Pancreas (tissue), 10 donors: ENCODE measurements at places on chromosomes 11 and 22. TPM values are rescaled to one million over a fixed set of nuclear protein-coding genes. Genes with fewer than 3 reads are reported as not detected.

DNA sequence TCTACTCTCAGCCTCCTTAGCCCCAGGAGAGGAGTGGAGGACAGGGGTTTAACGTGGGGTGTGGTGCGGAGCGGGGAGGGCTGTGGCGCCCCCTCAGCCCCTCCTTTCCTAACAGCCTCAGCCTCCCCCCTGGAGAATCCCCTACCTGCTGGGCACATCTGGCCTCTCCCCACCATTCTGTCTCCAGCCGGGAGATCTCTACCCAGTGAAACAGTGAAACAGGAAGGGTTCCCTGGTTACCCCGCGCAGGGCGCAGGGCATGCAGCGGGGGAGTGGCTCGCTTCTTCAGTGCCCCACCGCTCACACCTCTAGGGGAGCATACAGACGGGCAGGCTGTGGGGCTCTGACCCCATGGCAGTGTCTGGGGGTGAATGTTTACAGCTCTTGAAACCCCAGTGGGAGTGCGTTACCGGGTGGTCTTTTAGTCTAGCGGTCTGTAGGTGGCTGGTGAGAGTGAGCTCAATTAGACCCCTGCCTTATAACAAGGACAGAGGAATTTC, 54.7 kb upstream of the CCDC188 start:
- DNase-seq: no peak

- no peak for DNase-seq
These were observed 104.7 kb upstream of the PAX6 start for GRCh38 chr11:31915867-31916266.

DSCAML1 gene
- total RNA-seq: 1.0 TPM

DNA sequence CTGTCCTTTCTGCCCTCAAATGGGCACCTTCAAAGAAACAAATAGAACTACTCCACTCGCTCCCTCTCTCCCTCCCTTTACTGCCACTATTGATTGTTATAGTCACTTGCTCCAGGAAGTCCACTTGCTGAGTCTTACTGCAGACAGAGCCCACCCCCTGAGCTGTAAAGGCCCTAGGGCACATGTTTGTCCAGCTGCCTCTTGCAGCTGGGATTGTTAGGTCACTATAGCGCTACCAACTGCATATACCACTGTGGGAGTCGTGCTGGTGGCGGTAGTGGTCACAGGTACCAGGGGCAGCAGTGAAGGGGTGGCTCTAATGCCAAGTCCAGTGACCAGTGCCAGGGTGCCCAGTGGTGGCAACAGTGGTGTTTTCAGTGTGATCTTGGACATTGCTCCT, 4.4 kb upstream of the SREBF2 start:
- no peak for DNase-seq

DNA sequence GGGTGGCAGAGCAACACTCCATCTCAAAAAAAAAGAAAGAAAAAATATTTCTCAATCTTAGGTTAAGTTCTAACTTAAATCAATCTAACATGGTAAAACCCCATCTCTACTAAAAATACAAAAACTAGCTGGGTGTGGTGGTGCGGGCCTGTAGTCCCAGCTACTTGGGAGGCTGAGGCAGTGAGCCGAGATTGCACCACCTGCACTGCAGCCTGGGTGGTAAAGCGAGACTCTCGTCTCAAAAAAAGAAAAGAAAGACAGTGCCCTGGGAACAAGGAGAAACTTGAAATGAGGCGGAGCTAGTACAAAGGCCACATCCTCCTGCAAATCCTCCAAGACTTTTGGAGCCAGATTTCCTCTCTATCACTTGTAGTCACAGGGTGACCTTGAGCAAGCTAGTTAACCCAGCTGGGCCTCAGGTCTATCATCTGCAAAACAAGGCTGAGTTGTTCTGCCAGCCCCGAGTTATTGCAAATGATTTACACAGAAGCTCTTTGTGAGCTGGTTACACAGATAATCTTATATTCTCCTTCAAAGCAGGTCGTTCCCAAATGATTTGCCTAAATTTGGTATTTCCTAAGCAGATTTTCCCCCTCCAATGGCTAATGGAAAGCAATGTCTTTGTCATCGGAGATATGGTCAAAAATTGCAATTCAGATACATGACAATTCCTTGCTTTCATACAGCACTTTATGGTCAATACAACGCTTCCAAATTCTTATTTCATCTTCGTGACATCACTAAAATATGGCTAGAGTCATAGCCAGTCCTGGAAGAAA, 1.9 kb downstream of the ANKRD54 start:
- no peak for DNase-seq

DNA sequence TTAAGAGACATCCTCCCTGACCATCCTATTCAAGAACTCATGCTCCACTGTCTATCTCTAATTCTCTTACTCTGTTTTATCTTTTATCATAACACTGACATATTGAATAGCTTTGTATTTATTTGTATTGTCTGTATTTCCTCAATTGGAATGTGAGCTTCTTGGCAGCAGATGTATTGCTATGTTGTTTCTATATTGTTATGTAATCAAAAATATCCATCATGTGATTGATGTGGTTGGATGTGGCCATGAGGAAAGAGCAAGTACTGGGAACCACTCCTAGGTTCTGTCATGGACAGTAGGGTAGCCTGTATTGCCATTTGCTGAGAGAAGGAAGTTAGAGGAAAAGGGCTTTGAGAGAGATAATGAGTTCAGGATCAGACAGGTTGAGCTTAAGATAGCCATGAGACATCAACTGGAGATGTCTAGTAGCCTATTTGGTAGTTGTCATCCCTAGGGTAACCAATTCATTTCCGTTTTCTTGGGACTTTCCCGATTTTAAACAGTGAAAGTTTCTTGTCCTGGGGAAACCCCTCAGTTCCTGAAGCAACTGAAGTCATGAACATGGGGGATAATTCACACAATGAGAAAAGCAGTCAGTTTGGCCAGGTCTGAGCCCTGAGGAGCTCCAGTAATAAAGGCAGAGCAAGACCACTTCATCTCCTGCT, 404.5 kb downstream of the INSC start:
- no peak for DNase-seq

GRCh38 chr11:108929241-108929640, 264.4 kb downstream of the DDX10 start:
- no peak for DNase-seq

GRCh38 chr11:3050386-3051195, 6.6 kb downstream of the CARS1 start:
- no peak for DNase-seq

INS gene
- 3,949 TPM for total RNA-seq
